ENCODE measurements at places on chromosomes 1 and 21. TPM values are rescaled to one million over a fixed set of nuclear protein-coding genes. Genes with fewer than 3 reads are reported as not detected.

KRTAP12-2 gene
- total RNA-seq, result not detected

NPL gene
- 5.4 TPM for total RNA-seq

CDCA8 gene
- total RNA-seq, result 60.7 TPM

OR2L8 gene
- not detected for total RNA-seq

C8B gene
- not detected for total RNA-seq

- DNase-seq, result no peak
These were observed 221.8 kb downstream of the NTNG1 start for GRCh38 chr1:107362468-107363140.

DNA sequence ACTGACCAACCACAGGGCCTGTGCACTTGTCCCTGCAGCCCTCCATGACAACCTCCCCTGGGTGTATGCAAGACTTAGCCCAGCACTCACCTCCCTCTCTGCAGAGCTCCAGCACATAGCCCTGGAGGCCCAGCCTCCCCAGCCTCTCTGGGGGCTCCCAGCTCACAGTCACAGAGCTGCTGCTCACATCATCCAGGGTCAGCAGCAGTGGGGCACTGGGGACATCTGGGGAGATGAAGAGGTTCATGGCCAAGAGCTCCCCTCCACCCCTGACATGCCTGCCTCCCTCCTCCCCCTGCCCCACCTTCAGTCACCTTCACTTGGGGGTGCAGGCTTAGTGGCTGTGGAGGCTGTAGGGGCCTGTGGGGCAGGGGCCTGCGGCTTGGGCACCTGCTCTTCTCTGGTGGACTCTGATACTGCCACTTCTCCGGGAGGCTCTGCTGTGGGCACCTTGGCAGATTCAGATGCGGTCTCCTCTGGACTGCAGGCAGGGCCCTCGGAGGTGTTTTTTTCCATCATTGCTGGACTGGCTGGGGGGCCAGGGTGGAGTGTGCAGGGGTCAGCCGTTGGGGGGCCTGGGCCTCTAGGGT, at the start of gene MYBPH:
Gene MYBPH (minus strand): TSS at position 590 of the 590 bp plus-strand sequence. CDS start 71 bp downstream, at position 519.
- no peak for DNase-seq

DNA sequence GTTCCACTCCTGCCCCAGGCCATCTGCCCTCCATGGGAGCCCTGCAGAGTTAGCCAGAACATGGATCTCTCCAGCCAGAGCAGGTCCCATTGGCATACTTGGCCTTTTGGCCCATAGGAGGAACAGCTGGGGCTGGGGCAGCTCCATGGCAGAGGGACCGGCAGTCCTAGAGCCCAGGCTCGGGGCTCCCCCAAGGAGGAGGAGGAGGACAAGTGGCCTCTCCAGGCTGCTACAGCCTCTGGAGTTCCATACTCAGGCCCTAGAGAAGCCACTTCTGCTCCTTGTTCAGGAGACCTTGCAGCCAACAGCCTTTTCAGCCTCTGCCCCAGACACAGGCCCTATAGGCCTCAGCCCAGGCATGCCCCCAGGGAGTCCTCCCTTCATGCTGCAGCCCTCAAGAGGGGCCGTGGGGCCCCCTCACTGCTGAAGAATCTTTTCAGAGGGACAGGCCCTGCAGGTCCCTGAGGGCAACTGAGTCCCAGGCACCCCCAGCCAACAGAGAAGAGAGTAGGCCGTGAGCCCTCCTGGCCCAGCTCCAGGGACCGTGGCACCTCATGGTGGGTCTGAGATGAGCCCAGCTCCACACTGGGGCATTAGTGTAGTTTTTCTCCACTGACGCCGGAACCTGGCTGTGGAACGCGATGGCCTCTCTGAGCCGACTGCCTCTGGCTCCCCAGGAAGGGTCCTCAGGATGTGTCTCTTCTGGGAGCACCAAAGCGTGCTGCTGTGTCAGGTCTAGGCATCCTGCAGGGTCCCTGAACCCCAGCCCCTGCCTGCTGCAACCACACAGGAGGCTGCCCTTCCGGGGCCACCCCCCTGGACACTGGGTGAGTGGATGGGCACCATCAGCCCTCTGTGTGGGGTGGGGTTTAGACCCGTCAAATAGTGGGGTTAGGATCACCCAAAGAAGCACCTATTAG, 297.6 kb upstream of the VAMP3 start:
- DNase-seq, result no peak

DNA sequence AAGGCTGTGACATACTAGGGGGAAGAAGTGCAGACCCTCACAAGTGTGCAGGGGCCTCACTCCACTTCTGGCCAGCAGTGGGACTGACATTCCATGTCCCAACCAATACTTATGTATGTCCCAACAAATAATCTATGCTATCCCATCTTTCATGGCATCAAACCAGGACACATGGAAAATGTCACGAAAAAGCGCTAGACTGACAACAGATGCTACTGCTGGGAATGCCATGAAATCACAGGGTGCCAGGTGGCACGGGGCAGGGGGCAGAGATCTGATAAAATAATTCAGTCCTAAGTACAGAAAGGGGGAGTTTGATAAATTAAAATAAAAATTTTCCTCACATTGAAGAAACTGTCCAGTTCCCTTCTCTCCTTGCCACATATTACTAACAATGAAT, 27.6 kb upstream of the BCAS2 start:
- DNase-seq, result no peak

GRCh38 chr1:172554915-172555314, 22.0 kb downstream of the SUCO start:
- no peak for DNase-seq

GRCh38 chr1:37793773-37794371, at the start of gene MANEAL:
TSS of gene MANEAL (plus strand) at chr1:37793847. CDS start at chr1:37794183, 336 bp downstream.
- peak; percentile 63 for DNase-seq

- peak; percentile 17 for DNase-seq
These were observed at the start of gene MTARC1 for GRCh38 chr1:220786337-220787068. TSS of gene MTARC1 (plus strand) at chr1:220786913. CDS start at chr1:220786945, 32 bp downstream.

DNA sequence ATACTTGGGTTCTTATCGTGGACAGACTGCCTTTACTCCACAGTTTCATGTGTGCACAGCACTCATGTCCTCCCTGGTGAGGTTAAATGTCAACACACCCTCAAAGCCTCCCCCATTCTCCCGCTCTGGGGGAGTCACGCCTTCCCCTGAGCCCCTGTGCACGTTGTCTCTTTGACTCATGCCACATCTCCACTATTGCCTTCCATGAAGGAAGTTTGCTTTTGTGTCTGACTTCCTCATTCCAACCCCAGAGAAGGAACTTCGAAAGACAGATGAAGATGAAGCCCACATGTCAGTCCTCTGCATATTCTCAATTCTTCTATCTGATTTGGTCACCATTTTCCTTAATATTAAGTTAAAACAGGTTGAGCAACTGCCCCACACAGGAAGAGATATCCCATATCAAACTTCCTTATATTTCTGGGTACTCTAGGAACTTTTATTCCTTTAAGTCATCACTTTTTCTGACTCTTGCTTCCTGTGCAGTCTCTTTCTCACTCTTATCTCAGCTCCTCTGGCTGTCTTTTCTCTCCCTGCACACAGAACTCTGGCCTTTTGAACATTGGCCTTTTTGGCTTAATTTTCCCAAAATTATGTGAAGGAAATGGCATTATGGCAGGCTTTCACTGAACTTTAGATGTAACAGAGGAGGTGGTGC, 41.5 kb downstream of the C4BPA start:
- DNase-seq, result no peak

- no peak for DNase-seq
These were observed 13.3 kb downstream of the RRP15 start for GRCh38 chr1:218298398-218298797.

- DNase-seq, result no peak
These were observed 2.4 kb downstream of the TMEM201 start for GRCh38 chr1:9590945-9591668.

DNA sequence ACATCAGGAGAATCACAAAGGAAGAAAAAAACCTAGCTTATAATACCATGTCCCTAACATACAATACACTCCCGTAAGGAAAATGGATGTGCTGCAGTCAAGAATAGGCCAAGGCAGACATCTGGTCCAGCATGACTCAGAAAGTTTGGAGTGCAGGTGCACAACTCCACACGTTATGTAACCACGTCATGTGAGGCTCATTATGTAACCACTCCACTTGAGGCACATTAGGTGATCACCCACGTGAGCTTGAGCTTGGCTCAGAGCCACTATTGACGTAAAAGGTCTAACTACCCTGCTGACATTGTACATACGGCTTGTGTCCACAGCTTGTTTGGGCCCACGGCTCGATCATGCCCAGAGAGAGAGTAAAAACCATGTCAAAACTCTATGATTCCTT, 99.8 kb upstream of the C1orf21 start:
- no peak for DNase-seq

DNA sequence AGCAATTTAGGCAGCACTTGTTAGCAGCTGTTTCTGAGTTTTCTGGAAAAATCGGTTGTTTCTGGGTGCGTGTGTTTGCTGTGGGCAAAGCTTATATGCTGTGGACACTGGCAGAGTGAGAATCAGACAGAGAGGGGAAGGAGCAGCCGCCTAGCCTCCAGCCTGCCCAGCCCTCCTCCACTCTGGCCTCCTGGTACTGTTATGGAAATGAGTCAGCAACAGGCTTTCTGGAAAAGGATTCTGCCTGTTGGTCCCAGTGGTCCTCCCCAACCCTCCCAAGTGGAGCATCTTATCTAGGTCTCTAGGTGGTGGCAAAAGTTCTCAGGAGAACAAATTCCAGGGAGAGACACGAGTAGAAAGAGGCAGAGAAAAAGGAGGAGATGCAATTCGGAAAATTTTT, 42.2 kb upstream of the GOLT1A start:
- no peak for DNase-seq

GRCh38 chr1:155646307-155646706, 36.3 kb downstream of the MSTO1 start:
- no peak for DNase-seq

DNA sequence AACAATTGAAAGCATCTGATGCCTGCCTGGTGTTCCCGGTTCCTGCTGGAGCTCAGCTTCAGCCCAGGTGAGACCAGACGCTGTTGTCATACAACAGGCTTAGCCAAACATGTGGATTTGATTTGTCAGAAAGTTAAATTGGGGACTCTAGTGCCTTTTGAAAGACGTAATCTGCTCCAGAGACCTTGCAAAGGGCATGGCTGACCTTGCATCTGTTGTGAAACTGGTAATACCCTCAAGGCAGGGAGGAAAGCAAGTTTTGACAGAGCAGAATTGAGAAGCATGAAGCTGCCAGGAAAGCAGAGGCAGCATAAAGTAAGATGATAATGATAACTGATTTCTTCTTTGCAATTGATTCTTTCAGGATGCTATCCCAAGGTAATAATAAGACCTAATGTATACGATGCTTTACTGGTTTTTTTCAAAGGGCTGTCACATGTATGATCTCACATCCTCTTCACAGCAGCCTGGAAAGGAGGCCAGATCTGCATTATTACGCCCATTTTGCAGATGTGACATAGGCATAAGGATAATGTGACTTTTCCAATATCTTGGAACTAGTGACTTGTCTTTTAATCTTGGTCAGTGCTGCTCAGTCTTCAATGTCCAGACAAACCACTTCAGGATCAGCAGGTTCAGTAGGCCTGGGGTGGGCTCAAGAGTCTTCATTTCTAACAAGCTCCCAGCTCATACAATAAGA, 24.7 kb upstream of the CNN3 start:
- DNase-seq, result no peak

DNA sequence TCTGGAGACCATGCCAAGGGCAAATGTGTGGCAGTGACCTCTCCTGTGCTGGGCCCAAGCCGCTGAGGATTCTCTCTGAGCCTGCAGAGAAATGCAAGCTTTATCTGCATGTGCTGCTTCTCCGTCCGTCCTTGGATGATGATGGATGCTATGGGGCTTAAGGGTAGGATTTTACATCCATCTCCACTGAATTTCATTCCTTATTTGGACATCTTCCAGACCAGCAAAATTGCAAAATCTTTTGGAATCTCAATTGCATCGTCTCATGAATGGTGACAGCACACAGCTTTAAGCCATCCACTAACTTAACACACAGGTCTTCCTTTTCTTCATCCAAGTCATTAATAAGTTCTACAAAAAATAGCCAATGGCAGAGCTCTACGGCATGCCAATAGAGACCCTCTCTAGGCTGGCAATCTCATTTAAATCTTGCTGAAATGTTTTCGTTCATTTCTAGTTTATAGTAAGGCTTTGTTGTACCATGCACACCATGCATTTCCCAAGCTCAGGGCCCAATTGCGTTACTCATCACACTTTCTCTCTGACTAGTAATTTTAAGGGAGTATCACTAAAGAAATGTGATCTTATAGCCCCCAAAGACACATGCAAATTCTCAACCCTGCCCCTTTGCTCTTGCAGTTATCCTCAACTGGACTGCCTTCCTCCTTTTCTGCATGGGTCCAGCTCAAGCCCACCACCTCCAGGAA, 11.1 kb downstream of the BATF3 start:
- DNase-seq, result no peak

DNA sequence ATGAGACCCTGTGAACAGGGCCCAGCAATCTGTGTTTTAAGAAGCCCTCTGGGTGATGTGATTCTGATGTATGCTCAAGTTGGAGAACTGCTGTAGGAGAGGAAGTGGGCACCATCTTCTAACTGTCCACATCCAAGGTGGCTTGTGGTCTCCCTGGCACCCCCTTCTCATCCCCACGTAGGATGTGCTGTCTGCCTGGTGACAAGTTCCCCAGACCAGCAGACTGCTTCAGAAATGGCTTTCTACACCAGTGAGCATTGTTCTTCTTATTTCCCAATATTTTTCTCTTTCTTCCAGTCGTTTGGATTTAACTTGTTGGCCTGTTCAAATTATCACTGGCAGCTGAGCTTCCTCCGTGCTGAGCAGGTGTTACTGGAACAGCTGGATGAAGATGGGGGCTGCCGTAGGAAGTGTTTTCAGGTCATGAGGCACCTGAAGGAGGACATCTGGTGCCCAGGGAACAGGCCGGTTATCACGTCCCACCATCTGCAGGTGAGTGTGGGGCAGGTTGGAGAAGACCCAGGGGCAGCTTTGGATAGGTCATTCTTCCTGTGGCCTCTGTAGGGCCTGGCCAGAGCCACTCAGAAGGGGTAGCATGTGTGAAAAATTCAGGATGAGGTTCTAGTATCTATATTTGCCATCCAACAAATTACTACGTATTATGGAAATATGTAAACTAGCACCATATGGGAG, 16.8 kb downstream of the MAB21L3 start:
- no peak for DNase-seq

DNA sequence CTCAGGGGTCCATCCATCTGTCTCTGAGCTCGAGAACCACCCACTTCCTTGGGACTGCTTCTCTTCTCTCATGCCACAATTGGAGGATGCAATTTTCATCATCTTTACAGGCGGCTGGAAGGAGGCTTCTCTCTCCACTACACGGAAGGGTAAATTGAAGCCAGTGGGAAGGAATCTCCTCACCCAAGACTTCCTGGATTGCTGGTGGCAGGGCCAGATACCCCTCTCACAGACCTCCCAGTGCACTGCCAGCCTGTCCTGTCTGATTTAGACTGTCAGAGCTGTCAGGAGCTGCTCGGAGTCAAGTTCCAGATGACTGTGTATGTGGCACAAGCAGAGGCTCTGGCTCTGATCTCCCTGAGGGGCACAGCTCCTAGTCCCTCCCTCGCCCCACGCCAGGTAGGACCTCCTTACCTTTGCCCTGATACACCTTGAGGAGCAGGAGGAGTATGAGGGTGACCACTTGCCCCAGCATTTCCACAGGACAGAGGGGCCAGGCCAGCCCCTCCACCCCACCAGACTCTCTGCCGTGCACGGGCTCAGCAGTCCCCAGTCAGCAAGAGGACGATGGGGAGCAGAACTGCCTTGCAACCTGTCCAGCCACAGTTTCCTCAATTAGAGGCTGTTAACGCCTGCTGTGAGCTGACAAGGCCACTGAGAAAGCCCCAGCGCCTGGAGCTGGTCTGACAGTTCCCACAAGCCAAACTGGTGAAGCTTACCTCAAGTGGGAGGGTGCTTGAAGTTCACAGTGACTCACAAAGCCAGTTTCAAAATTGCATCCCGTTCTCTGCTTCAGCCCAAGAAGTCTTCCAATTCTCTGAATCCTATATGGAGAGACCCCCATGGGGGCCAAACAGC, at the start of gene CD244:
Gene CD244 (minus strand): TSS at position 685 of the 858 bp plus-strand sequence. CDS start 210 bp downstream, at position 475.
- DNase-seq, result peak; percentile 61
